ENCODE measurements at places on chromosomes 6 and 20.

GRCh38 chr6:100664274-100665040, 199.7 kb upstream of the SIM1 start:
- no peak for DNase-seq

- no peak for DNase-seq
These were observed 266.3 kb upstream of the ECI2 start for GRCh38 chr6:4401408-4402368.

DNA sequence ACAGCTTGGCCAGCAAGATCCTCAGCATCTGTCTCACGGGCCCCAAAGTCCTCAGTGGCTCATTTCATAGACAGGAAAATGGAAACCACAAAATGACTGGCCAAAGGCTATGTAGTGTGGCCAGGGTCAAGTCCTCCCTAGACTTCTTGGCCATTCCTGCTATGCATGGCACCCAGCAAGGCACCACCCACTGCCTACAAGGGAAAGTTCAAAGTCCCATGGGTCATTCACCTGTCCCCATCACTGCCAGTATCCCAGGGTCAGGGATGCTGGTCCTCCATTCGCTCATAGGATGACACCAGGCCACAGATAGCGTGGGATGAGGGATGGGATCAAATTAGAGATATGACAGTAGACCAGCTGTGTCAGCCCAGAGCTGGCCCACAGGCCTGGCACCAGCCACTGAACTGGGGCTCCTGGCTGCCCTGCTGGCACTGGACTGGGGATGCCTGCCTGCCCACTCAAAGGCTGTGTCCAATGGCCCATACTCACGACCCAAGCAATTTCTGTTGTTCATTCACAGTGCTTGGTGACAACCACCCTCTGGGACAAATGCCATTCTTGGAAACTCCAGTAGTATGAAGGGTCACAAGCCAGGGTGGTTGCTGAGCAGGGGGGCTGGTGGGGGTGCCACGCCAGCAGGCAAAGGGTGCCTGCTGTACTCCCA, 11.6 kb downstream of the ADISSP start:
- DNase-seq, result no peak

DNA sequence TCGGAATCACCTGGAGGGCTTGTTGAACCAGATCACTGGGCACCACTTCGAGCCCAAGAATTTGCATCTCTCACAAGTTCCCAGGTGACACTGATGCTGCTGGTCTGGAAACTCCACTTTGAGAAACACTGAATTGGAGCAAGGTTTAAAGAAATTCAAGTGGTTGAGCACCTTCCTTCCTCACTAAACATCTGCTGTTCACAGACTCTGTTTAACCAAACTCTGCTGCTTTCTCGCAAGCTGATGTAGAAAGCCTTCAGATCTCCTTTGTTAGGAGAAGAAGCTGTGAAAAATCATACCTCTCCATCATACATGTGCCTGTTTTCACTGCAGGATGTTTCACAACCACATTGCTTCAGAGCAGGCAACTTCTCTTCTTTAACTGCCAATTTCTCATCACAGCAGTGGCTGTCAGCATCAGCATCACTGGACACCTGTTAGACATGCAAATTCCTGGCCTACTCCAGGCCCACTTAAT, 87.5 kb upstream of the TOP1 start:
- DNase-seq, result no peak

DNA sequence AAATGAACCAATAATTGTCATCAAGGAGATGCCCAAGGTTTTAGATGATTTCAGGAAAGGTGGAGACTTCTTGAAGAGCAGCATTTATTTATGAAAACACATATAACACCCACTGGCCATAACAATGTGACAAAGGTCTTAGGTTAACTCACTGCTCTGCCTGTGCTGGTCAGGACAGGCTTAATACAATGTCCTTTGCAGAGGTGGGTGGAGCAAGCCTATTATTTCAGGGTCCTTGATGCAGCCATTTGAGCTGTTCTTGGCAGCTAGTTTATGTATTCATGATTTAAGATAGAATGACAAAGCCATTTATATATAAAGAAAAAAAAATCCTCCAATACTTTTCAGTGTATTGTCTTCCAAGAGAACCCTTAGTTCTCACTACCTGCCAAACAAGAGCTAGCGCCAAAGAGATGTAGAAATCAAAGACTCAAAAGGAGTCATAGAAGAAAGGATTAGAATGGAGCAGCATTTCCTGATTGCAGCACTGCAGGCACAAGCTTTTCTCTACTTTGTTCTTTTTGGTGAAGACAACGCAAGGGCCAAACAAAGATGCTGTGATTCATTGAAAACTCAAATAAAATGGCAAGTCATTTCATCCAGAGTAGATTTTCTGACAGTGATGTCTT, 124.3 kb upstream of the TSHZ2 start:
- no peak for DNase-seq

GRCh38 chr6:169881398-169881797, 130.0 kb downstream of the ERMARD start:
- DNase-seq, result no peak

- DNase-seq, result no peak
These were observed 67.7 kb upstream of the ZNFX1 start for GRCh38 chr20:49345524-49345923.

DNA sequence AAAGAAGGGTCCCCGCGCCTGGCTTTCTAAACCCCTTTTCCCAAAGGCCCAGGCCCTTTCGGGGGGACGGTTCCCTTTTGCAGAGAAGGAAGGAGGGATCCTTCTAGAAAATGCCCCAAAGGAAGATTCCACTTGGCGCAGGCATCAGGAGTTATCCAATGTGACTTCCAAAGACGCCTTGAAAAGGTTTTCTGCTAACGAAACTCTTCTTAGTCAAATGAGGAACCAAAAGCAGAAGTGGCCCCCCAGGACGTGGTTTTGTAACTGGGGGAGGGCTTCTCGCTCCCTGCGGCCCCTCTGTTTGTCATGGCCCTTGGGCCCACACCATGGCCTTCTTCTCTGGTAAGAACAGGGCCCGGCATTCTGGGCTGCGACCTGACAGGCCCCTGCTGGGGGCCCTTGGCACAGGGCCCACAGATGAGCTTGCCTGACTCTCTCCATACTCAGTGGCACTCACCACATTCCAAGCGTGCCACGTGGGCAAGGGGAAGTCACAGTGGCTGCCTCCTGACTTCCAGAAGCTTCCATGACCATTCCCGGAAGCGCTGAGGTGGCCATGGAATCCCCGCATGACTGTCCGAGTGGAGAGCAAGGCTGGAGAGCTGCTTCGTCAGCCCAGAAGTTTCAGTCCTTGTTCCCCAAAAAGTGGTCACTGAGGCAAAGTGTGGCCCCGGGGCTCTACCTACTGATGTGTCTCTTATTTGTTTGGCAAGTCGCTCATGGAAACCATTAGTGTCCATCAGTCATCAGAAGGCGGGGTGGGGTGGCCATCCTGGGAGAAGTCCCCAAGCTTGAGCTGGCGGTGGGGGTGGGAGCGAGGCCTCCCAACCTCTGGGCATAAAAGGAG, 834 bp upstream of the CTSZ start:
- DNase-seq, result peak; percentile 80

DNA sequence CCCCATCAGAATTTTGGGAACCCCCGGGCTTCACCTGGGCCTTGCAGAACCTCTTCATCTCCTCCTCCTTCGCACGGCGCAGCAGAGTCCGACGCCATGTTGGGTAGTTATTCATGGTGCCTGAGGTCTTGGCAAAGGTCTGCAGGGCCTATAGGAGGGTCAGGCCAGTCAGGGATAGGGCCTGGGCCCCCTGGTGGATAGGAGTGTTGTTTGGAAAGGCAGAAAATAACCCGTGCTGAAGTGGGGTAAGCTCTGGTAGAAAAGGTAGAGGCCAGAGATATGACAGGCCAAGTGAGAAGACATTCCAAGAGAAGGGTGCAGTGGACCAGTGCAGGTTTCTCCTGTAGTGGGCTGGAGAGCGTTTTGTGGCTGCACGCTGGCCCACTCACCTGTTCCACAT, 4.9 kb downstream of the SMPD2 start:
- no peak for DNase-seq

DNA sequence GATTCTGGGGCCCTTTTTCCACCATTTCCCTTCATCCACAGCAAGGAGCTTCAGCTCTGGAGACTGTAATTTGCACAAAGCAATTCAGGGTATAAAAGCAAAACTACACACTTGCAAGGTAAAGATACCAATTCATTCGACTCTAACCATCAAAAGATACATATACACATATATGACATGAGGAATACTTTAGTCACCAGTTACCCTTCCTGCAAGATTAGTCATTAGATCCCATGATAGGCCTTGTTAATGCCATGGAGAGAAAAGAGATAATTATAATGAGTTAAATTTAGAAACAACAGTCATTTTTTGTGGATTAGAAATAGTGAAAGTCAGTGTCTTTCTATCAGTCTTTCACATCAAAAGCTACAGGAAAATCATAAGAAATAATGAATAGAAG, 204.2 kb downstream of the KCNQ5 start:
- no peak for DNase-seq

- DNase-seq, result no peak
These were observed 147.7 kb upstream of the DST start for GRCh38 chr6:56790414-56790813.

DNA sequence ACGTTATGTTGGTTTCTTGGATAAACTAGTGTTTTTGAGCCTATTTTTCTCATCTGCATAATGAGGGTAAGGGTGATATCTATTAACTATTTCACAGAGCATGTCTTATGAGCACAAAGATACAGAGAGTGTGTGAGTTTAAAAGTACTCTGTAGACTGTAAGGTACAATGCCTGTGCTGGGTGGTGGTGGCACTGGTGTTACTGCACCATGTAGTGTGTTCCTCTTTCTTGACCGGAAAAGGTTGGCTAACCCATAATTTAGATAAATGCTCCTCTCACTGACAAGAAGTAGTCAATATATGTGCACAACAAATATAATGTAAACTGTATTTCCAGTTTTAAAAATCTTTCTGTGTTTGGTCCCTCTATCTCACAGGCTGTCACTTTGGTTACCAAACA, 116.2 kb upstream of the MMS22L start:
- DNase-seq, result no peak

- DNase-seq, result no peak
These were observed 17.8 kb upstream of the DCBLD1 start for GRCh38 chr6:117464700-117465099.

DNA sequence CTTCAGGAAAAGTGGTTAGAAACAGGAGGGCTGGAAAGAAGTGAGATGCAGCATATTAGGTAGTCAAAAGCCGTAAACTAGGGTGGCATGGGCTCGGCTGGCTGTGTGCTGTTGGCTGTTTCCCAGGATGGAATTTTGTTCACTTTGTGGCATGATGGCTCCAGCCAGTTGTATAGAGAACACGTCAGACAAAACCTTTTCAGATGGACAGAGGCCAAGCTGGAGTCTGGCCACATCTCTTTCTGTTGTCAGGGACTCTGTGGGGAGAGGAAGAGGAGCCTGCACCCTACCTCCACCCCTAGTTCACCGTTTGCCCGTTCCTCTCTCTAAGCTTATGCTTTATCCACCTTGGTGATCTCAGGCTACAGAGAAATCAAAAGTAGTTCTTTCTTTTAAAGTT, 22.0 kb downstream of the C6orf89 start:
- no peak for DNase-seq

DNA sequence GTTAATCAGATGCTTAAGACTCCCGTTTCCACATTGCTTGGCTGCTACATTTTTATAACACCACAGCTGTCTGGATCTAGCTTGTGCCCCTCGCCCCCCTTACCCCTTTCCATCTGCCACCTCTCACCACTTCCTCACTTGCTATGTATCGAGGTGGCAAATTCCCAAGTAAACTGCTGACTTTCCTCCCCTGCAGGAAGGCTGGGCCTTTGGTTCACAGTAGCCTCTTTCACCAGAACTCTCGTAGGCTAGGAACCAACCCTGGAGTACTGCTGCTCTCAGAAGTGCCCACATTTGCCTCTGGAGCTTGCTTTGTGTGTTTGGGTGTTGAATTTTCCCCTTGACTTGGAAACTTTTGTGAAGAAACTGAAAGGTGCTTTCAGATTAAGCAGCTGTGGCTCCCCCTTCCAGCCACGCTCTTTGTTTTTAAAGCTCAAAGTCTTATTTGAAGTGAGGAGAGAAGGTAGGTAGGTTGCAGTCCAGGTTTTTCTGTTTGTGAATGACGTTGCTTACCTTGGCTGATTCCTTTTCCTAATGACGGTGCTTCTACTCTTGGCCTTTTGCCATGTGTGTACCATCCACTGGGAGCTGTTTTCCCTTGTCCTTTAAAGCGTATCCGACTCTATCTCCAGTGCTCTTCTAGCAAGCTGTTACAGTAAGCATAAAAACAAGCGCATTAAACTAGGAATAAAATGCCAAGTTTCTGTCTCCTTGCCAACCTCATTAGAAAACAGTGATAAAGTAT, 90.4 kb downstream of the CARMIL1 start:
- DNase-seq, result no peak

DNA sequence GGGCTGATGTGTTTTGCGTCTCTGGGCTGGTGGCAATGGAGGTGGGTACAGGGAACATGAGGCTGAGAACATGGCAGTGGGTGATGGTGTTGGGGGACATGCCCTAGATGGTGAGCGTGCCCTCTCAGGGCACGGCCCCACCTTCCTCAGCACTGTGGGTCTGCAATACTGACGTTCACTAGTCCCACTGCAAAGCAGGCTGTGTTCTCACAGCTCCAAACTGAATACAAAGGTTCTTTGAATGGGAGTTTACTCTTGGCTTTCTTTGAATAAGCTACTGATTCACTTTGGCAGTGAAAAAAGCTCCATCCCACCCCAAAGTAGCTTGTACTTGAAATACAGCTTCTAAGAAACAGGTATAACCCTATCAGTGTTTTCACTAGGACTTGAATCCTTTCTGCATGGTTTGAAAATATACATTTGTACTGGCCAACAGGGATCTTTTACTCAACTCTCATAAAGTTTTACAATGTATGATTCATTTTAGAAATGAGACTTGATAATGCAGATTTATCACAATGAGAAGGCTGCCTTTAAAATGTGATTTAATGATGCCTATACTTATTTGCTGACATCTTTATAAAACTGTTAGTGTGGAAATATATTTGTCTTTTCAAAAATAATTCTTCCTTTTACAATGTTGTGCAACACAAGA, 400.7 kb downstream of the ZFAND3 start:
- no peak for DNase-seq

GRCh38 chr20:47290666-47291430, 65.7 kb downstream of the ZMYND8 start:
- no peak for DNase-seq

- no peak for DNase-seq
These were observed 11.0 kb downstream of the ECT2L start for GRCh38 chr6:138806889-138807288.

GRCh38 chr20:31990641-31991338, 19.4 kb upstream of the CCM2L start:
- DNase-seq, result no peak

Measured in GM12891 (cell line).